Left renal cortex interstitium (tissue), 4 donors: ENCODE measurements at places on chromosomes 5 and 9. TPM values are rescaled to one million over a fixed set of nuclear protein-coding genes. Genes with fewer than 3 reads are reported as not detected.

FGD3 gene
- polyA plus RNA-seq: 6.9 TPM

DNLZ gene
- 6.1 TPM for polyA plus RNA-seq

ACTBL2 gene
- polyA plus RNA-seq: not detected

SLC36A2 gene
- polyA plus RNA-seq: 8.8 TPM

STK10 gene
- 18.6 TPM for polyA plus RNA-seq

UGT3A1 gene
- 72.5 TPM for polyA plus RNA-seq

TNFSF15 gene
- polyA plus RNA-seq: 8.0 TPM

TAF11L9 gene
- polyA plus RNA-seq: not detected

PCDHGB3 gene
- 2.9 TPM for polyA plus RNA-seq

PRUNE2 gene
- polyA plus RNA-seq: 9.0 TPM

FYB1 gene
- 3.1 TPM for polyA plus RNA-seq

SLCO6A1 gene
- 0.16 TPM for polyA plus RNA-seq

TMC1 gene
- 1.2 TPM for polyA plus RNA-seq

MAP1B gene
- polyA plus RNA-seq: 19.7 TPM

C9orf50 gene
- 0.99 TPM for polyA plus RNA-seq

ZBTB26 gene
- polyA plus RNA-seq: 20.7 TPM

C7 gene
- polyA plus RNA-seq: 241 TPM

HRCT1 gene
- 0.61 TPM for polyA plus RNA-seq

PCDHB10 gene
- 5.8 TPM for polyA plus RNA-seq

TMEM38B gene
- 44.9 TPM for polyA plus RNA-seq

STPG3 gene
- 3.5 TPM for polyA plus RNA-seq

HRH2 gene
- 2.4 TPM for polyA plus RNA-seq

SOX30 gene
- polyA plus RNA-seq: 0.79 TPM

DRD1 gene
- 0.03 TPM for polyA plus RNA-seq

IRX4 gene
- 0.41 TPM for polyA plus RNA-seq

COX7C gene
- polyA plus RNA-seq: 932 TPM

MED7 gene
- 19.0 TPM for polyA plus RNA-seq

LHFPL2 gene
- 52.1 TPM for polyA plus RNA-seq

TXNDC8 gene
- not detected for polyA plus RNA-seq

FBLL1 gene
- polyA plus RNA-seq: 0.35 TPM

ZCCHC9 gene
- polyA plus RNA-seq: 37.7 TPM

TMEM171 gene
- polyA plus RNA-seq: 6.3 TPM

XRCC4 gene
- polyA plus RNA-seq: 13.3 TPM

NIPSNAP3A gene
- 42.5 TPM for polyA plus RNA-seq

PCDHB7 gene
- 4.7 TPM for polyA plus RNA-seq

EFNA5 gene
- 28.4 TPM for polyA plus RNA-seq

FCN2 gene
- polyA plus RNA-seq: 0.95 TPM

HEMGN gene
- 2.1 TPM for polyA plus RNA-seq

CFAP157 gene
- polyA plus RNA-seq: 6.9 TPM

SPATA31E1 gene
- not detected for polyA plus RNA-seq

SLC6A19 gene
- 35.4 TPM for polyA plus RNA-seq

ADGRD2 gene
- polyA plus RNA-seq: 0.10 TPM

ECM2 gene
- polyA plus RNA-seq: 14.1 TPM
